Trophoblast cell (in vitro differentiated cells and primary cell): ENCODE measurements at places on chromosomes 12 and 14.

DNA sequence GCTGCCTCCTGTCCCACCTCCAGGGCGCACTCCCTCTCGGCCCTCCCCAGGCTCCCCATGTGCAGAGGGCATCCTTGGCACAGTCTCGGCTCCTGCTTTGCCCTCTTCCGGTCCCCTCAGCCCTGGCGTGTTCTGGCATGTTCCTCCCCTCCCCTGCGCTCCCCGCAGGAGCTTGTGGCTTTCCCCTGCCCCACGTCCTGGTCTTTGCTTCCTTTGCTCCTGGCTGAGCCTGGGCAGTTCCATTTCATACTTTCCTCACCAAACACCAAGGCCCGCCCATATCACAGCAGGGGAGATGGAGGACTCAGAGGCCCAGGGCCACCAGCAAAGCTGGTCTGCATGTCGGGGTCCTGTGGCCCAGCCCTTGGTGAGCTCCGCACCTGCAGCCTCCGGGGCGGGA, 56.0 kb downstream of the FBRSL1 start:
- DNase-seq: no peak

DNA sequence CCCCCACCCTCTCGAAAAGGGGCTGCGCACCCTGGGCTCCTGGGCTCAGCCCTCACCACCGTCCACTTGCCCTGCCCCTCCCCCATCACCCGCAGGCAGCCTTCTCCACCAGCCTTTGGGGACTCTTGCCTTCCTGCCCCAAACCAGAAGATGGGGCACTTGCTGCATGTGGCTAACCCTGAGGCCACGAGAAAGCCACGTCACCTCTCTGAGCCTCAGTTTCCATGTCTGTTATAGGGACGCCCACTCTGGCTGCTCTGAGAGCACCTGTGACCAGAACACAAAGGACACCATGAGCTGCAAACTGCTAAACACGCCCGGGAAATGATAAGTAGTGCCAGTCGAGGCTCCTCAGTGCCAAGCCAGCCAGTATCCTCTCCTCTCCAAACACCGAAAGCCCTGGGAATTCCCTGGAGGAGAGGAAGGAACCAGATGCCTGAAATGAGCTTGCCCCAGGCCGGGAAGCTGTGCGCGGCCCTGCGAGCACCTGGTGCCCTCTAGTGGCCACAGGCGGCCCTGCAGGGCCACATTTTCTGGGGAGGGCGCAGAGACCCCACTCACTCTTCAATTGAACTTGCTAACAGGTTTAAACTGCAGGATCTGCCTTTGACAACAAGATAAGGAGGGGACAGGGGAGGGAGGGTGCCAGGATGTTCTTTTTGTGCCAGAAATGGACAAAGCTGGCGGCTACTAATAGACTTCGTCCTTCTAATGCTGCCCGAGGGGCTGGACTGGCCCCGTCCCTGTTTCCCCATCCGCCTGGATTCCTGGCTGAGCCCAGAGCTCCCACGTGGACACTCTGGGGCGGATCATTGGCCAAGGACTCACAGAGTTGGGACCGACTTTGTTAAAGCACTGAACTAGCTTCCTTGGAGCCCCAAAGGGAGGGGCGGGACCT, 10.2 kb upstream of the SERPINA9 start:
- peak; percentile 65 for DNase-seq

GRCh38 chr12:6952863-6953441, 1.8 kb downstream of the PTPN6 start:
- no peak for DNase-seq

DNA sequence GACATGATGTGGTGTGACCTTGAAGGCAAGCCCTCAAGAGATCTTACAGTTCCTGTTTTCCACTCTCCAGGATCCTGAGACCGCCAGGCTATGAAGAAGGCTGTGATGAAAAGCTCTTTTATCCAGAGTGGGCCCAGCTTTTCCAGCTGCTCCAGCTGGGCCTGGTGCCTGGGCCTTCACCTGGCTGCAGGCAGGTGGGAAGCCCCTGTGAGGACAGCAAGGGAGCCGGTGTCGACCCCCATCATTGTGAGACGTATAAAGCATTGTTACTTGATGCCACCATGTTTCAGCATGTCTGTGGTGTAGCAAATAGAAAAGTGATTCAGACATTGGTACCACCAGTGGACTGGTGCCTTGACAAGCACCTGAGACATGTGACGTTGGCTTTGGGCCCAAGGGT, 190.2 kb downstream of the KIF26A start:
- DNase-seq: no peak
